Natural killer cell (primary cell): ENCODE measurements at places on chromosomes 16 and 17. TPM values are rescaled to one million over a fixed set of nuclear protein-coding genes. Genes with fewer than 3 reads are reported as not detected.

DNA sequence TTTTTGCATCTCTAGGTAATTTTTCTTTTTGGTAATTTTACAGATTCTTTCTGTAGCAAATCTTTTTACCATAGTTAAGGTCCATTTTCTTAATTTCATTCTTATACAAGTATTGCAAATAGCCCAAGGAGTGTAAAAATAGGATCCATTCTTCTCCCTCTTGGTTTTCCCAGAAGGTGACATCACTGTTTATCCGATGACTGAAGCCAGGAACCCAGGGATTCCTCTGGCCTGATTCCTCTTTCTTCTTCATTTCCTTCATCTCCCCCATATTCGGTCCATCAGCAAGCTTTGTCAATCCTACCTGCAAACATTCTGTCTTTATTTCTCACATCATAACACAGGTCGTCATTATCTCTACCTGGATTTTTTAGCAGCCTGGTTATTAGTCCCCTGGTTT is 5.3 kb downstream of the RBBP6 start:
- DNase-seq, result no peak

DNA sequence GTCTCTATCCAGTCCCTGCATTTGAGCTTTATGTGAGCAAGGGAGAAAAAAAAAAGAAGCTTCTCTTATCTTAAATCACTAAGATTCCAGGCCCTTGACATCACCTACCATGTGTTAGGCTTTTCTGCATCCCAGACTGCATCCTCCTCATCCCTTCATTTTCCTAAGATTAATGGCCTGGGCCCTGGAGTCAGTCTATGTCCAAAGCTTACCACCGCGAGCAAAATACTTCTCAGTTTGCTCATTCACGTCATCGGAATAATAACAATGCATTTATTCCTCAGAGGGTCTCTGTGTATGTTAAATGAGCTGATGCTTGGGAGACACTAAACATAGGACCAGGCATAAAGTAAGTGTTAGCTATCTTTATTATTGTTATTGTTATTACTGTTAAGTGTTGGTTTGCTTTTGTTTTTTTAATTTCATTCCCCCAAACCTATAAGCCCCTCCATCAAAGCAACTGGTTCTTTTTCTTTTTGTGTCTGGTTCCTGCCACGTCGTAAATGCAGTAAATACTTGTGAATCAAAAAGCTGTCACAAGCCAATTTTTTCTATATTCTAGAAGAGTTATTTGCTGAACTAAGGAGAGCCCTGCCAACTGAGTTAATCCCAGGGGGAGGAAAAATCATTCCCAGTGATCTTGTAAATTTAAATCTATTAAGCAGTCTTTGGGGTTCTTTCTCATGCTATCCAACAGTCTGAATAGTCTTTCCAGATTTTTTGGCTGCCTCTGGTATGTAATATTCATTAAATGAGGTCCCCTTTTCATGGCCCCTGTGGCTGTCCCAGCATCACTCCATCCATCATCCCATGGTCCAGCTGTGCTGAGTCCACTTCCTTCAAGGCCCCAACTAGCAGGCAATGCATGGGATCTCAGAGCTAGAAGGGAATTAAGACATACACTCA is 46.5 kb downstream of the VAT1L start:
- no peak for DNase-seq

DNA sequence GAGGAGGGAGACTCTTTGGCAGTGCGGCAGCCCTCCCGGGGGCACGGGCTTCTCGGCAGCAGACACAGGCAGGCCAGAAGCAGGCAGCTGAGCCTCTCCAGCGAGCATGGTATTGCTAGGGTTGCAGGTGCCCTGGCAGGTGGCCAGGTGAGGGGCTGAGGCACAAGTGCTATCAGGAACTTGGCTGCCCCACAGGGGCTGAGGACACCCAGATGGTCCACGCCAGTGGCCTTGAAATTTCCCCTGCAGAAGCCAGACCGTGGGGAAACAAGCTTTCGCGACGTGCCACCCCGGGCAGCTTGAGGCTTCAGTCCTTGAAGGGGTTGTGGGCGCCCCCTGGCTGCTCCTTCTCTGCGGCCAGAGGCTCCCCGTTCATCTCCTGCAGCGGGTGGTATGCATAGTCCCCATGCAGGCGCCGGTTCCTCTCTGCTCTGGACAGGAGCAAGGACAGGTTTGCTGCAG is 8.5 kb downstream of the NAGPA start:
- DNase-seq, result no peak

DNA sequence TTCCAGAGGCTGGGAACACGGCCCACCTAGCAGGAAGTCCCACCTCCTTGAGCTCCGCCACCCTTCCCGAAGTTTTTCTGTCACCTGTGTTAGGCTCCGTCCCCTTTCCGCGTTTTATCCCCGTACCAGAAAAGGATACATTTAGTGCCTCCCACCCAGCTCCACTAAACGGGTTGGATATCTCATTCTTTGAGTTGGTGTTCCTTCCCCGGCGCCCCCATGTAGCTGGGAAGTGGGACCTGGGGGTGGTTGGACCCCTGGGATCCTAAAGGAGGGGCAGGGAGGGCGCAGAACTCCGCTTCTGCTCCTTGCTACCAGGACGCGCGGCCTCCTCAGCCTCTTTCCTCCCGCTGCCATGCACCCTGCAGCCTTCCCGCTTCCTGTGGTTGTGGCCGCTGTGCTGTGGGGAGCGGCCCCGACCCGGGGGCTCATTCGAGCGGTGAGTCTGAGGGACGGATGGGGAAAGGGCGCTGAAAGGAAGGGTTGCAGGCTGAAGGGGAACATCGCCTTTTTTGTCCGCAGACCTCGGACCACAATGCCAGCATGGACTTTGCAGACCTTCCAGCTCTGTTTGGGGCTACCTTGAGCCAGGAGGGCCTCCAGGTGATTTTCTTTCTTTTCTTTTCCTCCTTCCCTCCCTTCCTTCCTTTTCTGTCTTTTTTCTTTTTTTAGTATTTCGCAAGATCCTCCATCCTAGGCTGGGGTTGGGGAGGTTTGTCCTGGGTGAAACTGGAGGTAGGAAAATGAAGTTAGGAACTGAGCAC is 669 bp downstream of the RNF167 start:
- peak; percentile 36 for DNase-seq

Gene PIK3R6
- total RNA-seq, result 0.84 TPM
